ENCODE measurements at places on chromosomes 7 and 10.

- DNase-seq, result no peak
Measured at GRCh38 chr10:74934100-74934812, 107.9 kb downstream of the KAT6B start.

DNA sequence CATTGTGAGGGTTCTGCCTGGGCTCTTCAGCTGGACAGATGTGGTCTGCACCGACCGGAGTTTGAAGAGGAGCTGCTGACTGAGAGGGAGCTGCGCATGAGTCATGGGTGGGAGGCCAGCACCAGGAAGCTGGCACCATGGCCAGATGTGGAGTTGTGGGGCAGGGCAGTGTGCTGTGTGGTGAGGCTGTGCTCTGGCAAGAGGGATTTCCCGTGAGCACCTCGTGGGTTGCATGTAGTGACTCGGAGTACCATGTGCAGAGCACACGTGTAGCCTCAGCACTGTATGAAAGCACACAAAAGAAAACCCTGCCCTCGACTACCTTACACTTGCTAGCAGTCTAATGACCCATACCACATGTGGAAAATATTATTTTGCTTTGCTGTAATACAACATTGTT is 103.4 kb downstream of the WNT2 start:
- no peak for DNase-seq

DNA sequence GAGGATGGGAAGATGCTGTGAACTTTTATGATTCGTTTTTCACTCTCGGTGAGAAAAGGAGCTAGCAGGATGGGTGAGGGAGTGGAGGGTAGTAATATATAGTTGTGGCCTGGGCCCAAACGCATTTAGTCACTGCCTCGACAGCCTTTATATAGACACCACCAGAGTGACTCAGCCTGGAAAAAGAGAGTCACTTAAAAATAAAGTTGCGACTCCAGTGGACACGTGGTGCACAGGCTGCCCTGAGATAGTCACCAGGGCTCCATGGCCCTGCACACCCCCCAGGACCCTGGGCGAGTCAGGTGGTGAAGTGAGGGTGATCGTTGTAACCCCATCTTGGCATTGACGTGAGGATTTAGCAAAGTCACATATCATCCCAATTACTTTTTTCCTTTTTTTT is 106.7 kb downstream of the CUX1 start:
- no peak for DNase-seq

DNA sequence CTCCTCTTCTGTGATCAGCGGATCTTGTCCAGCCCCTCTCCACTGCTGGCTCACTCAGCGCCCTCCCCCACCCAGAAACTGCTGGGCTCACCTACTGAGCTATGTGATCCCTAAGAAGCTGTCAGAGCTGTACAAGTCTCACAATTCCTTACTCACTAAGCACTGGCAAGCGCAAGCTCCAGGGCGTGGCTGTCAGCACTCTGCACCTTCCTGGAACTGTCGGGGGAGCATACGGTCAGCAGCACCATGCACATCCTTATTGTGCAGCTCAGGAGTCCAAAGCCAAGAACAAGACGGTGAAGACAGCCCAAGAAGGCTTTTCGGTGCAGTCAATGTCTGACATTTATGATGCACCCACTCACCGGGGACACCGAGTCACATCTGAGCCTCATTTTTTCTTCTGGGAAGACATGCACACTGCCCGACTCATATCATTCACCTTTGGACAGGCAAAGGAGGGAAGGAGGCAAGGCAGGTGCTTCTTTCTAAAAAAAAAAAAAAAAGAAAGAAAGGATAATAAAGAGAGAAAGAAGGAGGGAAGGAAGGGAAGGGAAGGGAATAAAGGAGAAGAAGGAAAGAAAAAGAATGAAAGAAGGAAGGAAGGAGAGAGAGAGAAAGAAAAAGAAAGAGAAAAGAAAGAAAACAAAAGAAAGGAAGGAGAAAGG is 56.3 kb downstream of the ASB13 start:
- no peak for DNase-seq

- no peak for DNase-seq
Measured at GRCh38 chr7:100679927-100680575, 6.5 kb downstream of the GNB2 start.

DNA sequence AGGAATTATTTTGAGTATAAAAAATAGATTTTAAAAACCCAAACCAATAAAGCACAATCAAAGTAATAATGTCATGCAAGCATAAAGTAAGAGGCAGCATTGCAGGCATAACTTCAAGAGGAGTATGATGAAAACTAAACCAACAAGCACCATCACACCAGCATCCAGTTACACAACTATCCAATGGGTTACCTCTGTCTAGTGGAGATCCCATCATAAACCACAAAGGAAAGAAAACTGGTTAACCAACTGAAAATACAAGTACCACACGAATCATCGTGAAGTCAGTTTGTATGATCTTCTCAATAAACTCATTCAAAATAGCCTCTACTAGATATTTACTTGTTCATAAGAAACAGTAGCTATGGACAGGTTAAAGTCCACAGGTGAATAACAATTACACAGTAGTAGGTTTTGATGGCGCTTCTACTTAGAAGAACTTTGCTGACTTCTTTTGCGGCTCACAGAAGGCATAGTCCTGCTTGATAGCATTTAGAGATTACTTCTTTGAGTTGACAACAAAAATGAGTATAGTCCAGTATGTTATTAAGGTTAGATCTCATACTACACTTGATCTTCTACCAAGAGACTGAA is 116.6 kb downstream of the MICU1 start:
- DNase-seq, result no peak

DNA sequence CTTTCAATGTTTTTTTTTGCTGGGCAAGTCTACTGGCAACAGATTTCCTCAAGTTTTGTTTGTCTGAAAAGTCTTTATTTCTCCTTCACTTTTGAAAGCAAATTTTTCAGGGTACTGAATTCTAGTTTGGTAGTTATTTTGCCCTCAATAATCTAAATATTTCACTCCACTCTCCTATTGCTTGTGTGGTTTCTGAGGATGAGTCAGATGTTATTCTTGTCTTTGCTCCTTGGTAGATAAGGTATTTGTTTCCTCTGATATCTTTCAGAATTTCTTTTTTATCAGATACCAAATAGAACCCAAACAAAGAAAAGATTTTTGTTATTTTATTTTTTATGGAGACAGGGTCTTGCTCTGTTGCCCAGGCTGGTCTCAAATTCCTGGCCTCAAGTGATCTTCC is 99.2 kb upstream of the MALRD1 start:
- DNase-seq, result no peak

GRCh38 chr10:44990302-44990655 is 10.4 kb upstream of the ZNF22 start:
- DNase-seq, result no peak

GRCh38 chr7:37462138-37462537 is 13.5 kb upstream of the ELMO1 start:
- no peak for DNase-seq

- peak; percentile 15 for DNase-seq
Measured at GRCh38 chr7:139358541-139359365, 941 bp upstream of the LUC7L2 start.

GRCh38 chr7:66535414-66536329 is 93.0 kb upstream of the KCTD7 start:
- no peak for DNase-seq

DNA sequence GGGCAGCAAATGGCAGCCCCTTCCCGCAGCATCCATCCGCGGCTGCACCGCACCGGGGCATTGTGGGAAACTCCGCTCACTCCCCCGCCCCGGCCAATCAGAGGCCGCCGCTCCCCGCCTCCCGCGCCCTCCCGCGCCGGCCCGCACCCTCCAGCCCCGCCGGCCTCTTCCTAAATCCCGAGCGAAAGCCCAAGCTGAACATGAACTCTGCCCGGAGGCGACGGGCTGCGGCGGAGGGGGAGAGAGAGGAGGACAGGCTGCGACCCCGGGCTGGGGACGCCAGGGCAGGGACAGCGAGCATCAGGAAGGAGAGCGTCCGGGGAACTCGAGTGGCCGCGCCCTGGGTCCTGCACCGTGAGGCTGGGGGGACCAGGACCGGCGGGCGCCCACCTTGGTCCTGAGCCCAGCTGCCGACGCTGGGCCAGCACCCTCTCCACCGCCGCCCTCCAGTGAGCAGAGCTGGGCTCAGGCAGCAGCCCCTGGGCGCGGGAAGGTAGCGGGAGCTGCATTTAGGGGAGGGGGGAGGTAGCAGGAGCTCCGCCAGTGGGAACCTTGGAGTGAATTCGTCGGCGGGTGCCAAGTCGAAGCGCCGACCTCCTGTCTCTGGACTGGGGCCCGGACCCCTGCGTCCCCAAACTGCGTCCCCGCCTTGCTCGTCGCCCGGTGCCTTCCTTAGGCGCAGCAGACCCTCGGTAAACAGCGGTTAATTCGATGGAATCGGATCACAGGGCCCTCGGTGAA is at the start of gene DGKI:
Gene DGKI, minus strand, starts transcription at position 148 of the 741 bp plus-strand sequence.
- no peak for DNase-seq

GRCh38 chr10:14843327-14843988 is 5.4 kb downstream of the HSPA14 start:
- no peak for DNase-seq

DNA sequence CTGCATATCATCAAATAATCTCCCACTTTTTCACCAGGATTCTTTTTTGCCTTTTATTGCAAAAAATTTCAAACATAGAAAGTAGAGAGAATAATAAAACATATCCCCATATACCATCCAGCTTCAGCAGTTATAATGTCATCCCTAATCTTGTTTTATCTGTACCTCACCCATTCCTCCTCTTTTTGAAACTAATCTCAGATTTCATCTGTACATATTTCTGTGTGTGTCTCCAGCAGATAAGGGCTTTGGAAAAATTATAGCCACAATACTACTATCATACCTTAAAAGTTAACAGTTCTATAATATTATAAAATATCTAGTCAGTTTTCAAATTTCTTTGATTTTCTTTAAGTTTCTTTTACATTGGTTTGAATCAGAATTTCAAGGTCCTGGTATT is 7.6 kb upstream of the ENTPD1 start:
- DNase-seq, result no peak

- DNase-seq, result no peak
Measured at GRCh38 chr7:2567679-2568278, 9.0 kb downstream of the IQCE start.

DNA sequence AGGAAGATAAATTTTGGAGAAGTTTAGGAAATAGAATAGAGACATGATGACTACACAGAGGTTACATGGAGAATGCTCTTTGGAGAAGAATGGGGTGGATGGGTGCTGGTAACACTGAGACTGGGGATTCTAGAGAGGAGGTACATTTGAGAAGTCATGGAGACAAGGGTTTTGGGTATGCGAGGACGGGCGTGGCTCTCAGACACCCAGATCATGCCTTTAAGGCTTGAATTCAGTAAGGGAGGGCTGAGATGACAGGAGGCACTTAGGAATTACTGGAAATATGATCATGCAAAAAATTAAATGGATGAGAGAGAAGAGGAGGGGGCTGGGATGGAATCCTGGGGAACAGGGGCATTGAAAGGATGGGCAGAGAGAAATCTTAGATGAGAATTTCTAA is 168.8 kb downstream of the ITGA8 start:
- DNase-seq, result no peak

GRCh38 chr10:112359606-112360307 is 14.2 kb upstream of the ACSL5 start:
- no peak for DNase-seq

DNA sequence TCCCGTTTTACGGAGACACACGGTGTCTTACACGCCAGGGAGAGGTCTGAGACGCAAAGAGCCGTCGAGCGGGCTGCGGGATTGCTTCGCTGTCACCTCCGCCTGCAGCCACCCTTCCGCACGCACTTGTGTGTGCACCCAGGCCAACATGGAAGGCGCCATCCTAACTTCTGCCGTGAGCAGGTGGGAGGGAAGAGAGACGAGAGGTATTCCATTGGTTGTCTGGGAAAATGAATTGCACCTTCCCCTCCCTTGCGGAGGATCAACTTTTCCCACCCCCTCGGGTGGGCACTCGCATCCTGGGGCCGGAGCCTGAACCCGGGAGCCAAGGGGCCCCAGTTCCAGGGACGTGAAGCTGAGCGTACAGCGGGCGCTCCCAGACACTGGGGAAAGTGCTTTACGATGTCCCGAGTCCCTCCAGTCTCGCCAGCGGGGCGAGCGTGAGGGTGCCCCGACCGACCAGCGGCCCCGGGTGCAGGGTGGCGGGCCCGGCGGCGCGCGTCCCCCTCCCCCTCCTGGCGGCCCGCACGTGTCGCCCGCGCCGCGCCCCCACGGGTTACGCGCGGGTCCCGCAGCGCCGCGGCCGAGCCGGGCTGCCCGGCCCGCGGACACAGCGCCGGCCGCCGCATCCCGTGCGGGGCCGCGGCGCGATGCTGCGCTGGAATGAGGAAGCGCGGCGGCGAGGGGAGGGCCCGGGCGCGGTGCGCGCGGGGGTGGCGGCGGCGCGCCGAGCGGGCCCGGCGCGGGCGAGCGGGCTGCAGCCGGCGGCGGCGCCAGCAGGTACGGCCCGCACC is 984 bp upstream of the IKZF1 start:
- DNase-seq, result peak; percentile 27

DNA sequence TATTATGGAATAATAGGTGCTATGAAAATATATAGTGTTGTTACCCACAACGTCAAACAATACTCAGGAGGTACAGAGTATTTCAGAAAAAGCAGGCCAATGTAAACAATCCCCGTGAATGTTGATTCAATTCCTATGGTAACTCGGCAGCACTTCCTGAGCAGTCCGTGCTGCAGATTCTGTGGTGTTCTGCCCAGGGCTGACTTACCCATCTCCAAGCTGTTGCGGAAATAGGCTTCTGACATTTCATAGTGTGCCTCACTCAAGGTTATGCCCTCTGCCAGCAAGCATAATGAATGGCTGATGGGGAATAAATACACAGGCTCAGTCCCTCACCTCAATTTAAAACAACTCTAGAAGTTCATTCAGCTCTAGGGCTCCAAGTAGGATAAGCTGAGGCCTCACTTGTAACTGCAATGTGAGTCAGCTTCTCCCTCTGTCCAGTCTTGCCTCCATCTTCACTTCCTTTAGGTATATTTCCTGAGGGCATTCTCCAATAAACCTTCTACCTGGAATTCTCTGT is 177.6 kb downstream of the GNAI1 start:
- DNase-seq, result no peak

GRCh38 chr10:85667638-85668233 is 698.9 kb downstream of the GRID1 start:
- no peak for DNase-seq

DNA sequence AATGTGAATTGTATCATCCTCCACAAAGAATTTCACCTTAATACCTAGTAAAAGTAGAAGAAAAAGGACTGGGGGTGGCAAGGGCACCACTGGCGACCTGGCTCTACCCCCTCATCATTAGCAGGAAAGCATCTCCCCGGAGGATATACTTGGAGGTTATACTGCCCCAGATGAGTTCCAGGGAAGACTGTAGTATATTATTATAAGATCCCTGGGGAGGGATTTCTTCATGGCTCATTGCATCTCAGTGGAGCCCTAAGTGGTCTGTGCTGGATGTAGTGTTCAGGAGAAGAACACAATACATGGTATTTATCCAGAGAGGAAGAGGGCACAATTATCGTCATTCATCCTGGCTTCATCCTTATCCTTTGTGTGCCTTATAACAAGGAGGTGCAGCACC is 14.2 kb upstream of the DYNC1I1 start:
- DNase-seq, result no peak

DNA sequence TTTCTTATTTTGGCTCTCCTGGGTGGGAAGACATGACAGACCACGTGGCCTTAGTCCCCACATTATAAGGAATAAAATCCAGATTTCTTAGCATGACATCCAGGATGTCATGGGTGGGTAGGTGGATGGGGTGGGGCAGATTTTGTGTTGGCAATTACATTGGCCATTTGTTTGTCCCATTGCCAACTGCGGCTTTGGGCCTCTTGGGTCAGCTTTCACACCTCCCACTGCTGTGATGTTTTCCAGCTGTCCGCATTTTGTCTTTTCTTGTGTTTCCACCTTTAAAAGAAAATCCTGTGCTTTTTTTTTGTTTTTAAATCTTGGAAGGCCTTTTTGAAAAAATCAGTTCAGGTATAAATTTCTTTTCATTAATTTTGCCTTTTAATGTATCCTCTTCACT is 237.0 kb downstream of the SDK1 start:
- DNase-seq, result no peak

Measured in T-helper 17 cell (primary cell).